KG1 (cell line): ENCODE measurements at places on chromosomes 7 and 10.

DNA sequence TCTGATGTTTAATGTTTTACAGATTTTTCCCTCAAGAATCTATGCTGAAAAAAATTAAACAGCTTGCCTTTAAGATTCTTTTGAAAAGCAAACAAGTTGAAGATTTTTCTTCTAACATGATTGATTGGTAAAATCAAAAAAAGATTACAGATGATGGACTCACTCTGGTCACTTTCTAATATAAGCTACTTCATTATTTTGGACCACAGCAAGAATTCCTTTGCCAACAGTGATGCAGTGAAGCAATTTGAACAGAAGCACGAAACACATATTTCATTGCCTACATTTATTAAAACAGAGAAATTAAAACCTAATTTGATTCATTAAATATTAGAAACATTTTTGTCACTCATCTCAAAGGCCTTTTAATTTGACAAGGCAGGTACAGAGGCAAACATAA, 82.1 kb upstream of the SGCE start:
- DNase-seq: no peak

GRCh38 chr7:155791214-155791737, 21.0 kb downstream of the SHH start:
- no peak for DNase-seq

- no peak for DNase-seq
These were observed 188.6 kb downstream of the RPS24 start for GRCh38 chr10:78222096-78222790.

GRCh38 chr10:6507311-6507710, 72.8 kb downstream of the PRKCQ start:
- no peak for DNase-seq

DNA sequence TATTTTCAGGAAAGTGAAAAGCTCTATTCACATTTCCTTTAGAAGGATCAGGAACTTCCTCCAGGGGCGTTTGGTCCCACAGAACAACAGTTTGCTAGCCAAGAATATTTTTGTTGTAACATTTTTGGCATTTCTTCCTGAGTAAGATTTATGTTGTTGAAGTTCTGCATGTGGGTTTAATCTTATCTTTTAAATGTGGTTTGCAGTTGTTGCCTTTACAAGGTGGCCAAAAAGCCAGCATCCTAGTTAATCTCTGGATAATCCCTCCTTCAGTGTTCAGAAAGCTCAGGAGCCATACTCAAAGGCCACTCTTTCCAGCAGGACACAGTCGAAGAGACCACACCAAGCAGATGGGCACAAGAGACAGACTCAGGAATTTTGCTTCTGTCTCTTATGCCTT, 30.0 kb downstream of the SLC26A4 start:
- no peak for DNase-seq

GRCh38 chr7:113331155-113331898, 213.0 kb upstream of the SMIM30 start:
- DNase-seq: no peak

- DNase-seq: no peak
These were observed 230.9 kb upstream of the AGK start for GRCh38 chr7:141320287-141320686.

GRCh38 chr10:117249493-117250093, 8.7 kb downstream of the SLC18A2 start:
- no peak for DNase-seq

- DNase-seq: no peak
These were observed 2.3 kb upstream of the NRP1 start for GRCh38 chr10:33336582-33337325.

DNA sequence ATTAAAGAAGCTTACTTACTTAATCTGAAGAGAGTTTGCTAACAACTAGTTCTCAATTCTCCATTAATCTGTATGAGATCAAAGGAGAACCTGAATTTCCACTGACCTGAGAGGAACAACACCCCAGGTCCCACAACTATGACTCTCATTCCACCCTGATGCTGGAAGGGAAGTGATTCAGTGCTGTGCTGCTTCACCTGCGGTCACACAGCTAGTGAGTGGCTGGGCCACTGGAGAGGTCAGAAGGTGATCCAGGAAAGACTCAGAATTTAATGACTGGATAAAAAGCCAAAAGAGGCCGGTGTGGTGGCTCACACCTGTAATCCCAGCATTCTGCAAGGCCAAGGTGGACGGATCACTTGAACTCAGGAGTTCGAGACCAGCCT, 23.6 kb downstream of the SORBS1 start:
- DNase-seq: no peak

DNA sequence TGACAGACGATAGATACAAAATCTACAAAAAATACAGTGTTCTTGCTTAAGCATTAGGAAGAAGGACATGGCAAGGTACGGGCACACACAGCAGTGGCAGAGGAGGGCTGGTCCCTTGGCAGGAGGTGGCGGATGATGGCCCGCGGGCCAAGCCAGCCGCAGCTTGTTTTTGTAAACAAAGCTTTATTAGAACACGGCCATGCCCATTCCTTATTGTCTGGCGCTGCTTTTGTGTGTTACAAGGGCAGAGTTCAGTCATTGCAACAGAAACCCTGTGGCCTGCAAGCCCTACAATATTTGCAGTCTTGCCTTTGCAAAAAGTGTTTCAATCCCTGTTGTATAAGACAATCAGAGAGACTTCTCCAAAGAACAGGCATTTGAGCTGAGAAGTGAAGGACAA, 30.7 kb downstream of the FGFR2 start:
- DNase-seq: no peak

- DNase-seq: no peak
These were observed 22.3 kb downstream of the CNTNAP2 start for GRCh38 chr7:146138926-146139325.
